Astrocyte (in vitro differentiated cells and primary cell): ENCODE measurements at places on chromosomes 11 and 22.

DNA sequence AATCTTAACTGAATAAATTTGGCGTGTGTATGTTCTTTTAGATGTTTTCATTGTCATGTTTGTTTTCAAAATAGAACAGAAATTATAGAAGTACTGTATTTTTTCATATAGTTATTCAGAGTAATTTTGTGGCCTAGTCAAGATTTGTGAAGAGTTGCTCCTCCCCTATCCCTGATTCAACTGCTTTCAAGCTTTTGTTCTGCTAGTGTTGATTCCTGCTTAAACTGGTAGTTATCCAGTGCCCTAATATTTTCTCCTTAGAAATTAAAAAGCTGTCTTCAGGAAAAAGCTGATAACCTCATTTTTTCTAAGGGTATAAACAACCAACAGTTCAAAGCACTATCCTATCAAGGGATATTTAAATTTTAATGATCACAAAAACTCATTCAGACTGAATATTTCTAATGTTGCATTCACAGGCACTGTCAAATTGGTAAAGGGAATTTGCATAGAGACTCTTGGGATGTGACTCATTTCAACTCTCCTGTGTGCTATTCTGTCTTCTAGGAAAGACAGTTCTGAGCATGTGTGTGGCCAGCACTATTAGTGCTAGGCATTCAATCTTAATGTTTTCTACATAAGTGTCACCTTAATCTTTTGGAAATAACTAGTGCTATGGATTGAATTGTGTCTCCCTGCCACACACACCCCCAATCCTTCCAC lies 1776.0 kb downstream of the LRRC4C start:
- no peak for DNase-seq

DNA sequence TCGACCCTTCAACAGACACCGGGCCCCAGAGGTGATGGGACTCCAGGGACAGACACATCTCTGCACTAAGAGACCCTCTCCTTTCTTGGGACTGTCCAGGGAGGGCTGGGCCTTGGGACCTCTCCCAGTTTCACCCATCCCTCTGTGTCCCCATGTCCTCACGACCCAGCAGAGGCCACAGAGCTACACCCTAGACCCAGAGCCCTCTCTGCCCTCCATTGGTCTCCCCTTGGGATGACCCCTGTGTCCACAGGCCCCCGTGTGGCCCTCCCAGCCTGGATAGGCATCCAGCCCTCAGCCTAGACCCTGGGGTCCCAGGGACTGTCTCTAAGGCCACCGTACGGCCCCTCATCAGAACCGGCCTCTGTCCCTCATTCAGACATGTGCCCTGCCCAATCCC lies 7.5 kb upstream of the DRICH1 start:
- no peak for DNase-seq

DNA sequence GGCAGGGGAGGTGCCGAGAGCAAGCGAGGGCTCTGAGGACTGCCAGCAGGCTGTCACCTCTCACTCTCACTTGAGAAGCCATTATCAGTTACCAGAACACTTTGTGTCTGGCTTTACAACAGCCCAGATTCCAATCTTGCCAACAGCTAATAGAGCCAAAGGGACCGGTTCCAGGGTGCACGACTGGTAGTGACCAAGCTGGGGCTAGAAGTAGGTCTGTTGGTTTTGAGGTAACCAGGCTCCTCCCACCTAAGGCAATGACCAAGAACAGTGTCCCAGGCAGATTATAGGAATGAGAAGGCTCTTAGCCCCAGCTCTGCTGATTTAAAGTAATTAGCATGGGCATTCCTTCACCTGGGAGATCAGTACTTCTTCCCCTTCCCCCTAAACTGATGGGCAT lies 7.2 kb upstream of the IL10RA start:
- DNase-seq, result no peak

DNA sequence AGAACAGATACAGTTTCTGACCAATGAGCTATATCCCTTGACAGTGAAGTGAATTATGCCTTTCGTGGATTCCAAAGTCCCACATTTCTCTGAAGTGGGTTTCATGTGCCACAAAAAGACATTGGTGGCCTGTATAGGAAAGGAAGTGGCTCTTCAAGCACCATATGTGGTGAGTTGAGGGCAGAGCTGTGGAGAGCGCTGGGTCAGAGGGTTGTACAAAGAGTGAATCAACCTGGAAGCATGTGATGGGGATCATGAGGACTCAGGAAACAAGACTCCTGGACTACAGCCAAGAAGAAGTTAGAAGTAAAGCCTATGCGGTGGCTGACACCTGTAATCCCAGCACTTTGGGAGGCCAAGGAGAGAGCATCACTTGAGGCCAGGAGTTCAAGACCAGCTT lies 579 bp upstream of the SLC5A4 start:
- DNase-seq, result peak; percentile 1

GRCh38 chr22:36986242-36986821 lies 32.9 kb downstream of the TST start:
- DNase-seq, result no peak

DNA sequence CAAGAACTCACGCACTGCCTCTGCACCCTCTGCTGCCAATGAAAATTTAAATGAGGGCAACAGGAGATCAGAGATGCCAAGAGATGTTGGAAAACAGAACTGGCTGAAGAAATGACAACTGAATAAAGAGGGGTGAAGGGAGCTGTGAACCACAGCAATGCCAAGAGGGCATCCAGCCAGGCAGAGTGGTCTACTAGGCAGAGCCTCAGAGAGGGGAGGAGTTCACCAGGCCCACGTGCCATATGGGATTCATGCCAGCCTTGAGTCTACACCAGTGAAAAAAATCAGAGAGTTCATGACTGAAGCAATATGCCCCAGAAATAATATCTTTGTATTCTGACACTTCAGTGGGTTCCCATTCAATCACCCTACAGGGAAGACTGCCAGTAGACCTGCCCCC lies 4.4 kb downstream of the APOL2 start:
- DNase-seq, result no peak
